ENCODE measurements at places on chromosomes 1 and 21. TPM values are rescaled to one million over a fixed set of nuclear protein-coding genes. Genes with fewer than 3 reads are reported as not detected.

DNA sequence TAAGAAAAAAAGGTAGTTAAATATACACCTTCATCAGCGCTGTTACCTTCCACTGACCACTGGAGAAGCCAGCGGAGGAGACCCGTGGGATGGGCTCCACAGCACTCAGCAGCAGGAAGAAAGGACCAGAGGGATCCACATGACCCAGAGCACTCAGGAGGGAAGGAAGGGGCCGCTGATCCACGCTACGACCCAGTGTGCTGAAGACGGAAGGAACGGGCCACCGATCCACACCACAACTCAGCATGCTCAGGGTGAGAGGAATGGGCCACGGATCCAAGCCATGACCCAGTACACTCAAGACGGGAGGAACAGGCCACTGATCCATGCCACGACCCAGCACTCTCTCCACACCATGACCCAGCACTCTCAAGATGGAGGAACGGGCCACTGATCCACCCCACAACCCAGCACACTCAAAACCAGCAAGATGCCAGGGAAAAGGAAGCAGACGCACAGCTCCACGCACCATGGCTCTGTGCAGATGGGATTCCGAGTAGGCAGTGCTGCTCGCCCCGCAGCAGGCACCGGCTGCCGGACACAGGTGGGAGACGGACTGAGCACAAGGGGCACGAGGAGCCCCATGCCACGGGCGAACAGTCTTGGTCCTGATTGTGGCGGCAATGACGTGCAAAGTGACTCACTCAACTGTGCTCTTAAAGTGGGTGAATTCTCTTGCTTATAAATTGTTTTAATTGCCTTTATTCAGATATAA is 8.7 kb downstream of the WRAP73 start:
- peak; percentile 11 for DNase-seq

DNA sequence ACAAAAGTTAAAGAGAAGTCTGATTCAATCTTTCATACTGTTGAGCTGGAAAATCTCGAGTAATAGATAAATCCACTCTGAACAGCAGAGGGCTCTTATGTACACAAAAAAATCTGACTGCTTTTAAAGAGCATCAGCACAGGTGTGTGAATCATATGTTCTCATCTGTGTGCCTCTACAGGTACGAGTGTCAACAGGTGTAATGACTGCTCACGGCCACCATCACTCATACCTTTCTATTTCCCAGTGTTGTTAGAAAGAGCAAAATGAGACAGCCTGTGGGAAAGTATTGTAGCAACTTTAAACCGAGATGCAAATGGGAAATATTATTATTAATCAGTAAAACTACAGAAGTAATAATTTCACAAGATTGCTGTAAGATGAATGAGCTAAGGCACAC is 49.0 kb upstream of the SCAF4 start:
- DNase-seq = no peak

DNA sequence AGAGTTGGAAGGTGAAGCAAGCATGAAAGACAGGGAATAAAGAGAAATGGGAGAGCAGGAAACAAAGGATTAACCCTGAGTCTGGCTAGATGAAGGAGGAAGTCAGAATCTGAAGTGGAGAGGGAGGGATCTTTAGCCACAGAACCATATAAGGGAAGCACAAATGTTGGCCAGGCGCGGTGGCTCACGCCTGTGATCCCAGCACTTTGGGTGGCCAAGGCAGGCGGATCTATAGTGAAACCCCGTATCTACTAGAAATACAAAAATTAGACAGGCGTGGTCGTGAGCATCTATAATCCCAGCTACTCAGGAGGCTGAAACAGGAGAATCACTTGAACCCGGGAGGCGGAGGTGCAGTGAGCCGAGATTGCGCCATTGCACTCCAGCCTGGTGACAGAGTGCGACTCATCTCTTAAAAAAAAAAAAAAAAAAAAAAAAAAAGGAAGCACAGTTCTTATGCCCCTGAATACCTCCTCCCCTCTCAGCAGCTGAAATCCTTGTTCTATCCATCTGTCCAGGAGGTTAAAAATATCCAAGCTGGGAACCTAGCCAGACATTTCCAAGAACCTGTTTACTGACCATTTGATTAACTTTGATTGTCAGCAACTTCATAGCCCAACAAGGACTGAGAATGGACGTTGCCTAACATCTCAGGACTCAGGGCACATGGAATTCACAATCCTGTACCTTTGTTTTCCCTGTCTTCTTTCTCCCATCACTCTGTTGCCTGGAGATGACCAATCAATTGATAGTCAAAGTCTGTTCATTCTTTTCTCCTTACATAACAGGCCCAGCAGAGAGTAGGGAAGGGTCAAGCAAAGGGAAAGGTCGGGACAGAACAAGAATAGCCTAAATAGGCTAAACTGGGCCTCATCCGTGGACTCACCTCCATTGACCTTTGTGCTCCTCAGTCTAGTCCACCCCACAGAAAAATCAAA is 10.6 kb downstream of the TXNIP start:
- peak; percentile 51 for DNase-seq

DNA sequence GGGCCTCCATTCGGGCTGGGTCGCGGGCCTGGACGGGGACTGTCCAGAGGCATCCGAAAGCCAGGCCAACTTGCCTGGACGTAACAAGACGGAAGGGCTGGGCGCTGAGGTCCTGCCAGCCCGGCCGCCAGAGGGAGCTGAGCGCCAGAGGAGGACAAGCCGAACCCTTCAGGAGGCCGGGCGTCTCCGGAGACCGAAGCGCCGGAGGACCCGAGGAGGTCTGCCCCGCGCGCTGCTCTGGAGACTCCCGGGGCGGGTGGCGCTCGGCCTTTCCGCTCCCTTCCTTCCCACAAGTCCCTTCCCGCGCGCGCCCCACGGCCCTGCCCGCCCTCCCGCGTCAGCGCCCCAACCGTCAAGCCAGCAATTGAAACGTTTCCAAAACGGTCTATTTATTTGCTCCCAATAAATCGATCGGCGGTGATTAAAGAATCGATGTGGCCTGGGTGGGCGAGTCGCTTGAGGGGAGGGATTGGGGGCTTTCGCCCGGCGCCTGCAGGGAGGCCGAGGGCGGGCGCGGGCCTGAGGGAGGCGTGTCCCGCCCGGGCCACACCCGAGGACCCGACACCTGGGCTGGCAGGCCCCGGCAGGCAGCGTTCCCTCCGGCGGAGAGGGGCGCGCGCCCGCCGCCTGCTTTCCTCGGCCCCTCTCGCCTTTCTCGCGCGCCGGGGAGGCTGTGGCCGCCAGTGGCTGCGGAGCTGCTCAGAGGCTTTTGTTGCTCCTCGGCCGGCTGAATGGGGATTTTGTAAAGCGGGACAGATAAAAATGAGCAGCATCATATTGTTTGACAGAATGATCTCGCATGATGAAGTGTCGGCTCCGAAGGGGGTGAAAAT is 5.2 kb upstream of the FOXD3 start:
- peak; percentile 85 for DNase-seq

AIRE gene
- total RNA-seq = 0.20 TPM

RAB25 gene
- 231 TPM for total RNA-seq
